Activated T-cell treated with anti-CD3 and anti-CD28 coated beads, Interleukin-2, amount 50 U/mL, for 72 hours (primary cell): ENCODE measurements at places on chromosomes 11 and 22. TPM values are rescaled to one million over a fixed set of nuclear protein-coding genes. Genes with fewer than 3 reads are reported as not detected.
A peak's percentile ranks its signal among the peaks of the same experiment; 100 is the strongest.

Gene CRACR2B
- total RNA-seq, result 5.5 TPM

Gene OR52H1
- total RNA-seq, result not detected

Gene RAPSN
- 0.77 TPM for total RNA-seq

Gene LGR4
- total RNA-seq, result 0.30 TPM

Gene ANKK1
- total RNA-seq, result 0.12 TPM

Gene MYEOV
- 0.67 TPM for total RNA-seq

Gene KCNK7
- 0.34 TPM for total RNA-seq

Gene SHANK2
- total RNA-seq, result 0.12 TPM

Gene MMP10
- total RNA-seq, result not detected

Gene SMIM35
- 0.36 TPM for total RNA-seq

Gene TRIM48
- not detected for total RNA-seq

- peaks cover 11% of the 10 kb centered on the region for H3K27me3 ChIP-seq
- no peak for DNase-seq
- H3K4me1 ChIP-seq, result no peaks in the 10 kb centered on the region
- no peaks in the 10 kb centered on the region for H3K36me3 ChIP-seq
- H3K4me3 ChIP-seq, result no peak overlapping the region
These were observed 6.5 kb downstream of the PANX2 start for GRCh38 chr22:50176850-50177536.

GRCh38 chr11:68546555-68546954 lies 86.0 kb downstream of the PPP6R3 start:
- no peaks in the 10 kb centered on the region for H3K27me3 ChIP-seq
- peaks cover 73% of the 10 kb centered on the region for H3K4me1 ChIP-seq
- H3K27ac ChIP-seq, result peak overlapping the region; percentile 77

DNA sequence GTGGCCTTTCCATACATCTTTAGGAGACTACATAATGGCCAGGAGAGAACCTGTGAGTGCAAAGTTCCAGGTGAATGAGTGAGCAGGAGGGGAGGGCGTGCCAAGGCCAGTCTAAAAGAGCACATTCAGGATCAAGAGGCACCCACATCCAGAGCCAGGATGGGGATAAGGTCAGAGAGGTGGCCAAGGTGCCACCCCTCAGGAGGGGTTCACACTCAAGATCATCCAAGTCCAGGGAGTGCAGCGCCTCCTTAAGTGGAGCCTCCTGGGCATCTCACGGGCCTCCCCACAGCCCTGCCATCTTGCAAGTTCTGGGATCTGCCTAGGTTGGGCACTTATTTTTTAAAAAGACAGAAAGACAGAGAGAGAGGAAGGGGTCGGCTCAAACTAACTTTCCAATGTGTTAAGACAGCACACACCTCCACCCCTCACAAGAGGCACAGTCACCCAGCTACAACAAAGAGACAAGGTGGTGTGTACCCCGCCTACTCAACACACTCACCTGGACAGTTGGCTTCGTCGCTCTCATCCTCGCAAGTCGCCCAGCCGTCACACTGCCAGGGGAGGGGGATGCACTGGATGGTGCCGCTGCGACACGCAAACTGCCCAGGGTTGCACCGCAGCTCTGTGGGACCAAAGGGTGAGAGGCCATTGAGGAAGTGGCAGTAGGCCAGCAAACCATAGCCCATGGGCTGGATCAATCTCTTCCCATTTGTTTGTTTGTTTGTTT lies 33.2 kb downstream of the DGCR2 start:
- no peak overlapping the region for H3K4me3 ChIP-seq
- H3K36me3 ChIP-seq, result no peaks in the 10 kb centered on the region
- H3K4me1 ChIP-seq, result peaks cover 6% of the 10 kb centered on the region
- no peak for DNase-seq
- H3K27ac ChIP-seq, result no peak overlapping the region

DNA sequence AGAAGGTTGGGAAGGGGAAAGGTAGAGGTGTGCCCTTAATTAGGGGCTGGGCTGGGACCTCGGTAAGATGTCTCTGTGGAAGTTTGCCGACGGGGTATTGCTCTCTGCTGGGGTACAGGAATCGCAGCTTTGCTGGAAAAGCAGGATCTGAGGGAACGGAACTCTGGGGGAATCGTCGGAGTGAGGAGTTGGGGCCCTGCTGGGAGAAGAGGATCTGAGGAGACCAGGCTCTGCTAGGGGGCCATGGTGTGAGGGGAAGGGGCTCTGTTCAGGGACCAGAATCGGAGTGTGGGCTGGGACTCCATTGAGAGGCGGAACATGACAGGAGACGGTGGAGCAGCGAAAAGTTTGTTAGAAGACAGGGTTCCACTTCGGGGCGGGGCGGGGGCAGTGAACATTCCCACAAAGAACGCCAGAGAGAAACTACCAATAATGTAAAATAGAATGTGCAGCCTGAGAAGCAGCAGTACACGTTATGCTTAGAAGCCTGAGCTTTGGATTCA lies 456 bp downstream of the AAMDC start:
- H3K27ac ChIP-seq, result peak overlapping the region; percentile 88
- H3K27me3 ChIP-seq, result no peaks in the 10 kb centered on the region
- peak; percentile 8 for DNase-seq
- H3K4me3 ChIP-seq, result peak overlapping the region; percentile 100

DNA sequence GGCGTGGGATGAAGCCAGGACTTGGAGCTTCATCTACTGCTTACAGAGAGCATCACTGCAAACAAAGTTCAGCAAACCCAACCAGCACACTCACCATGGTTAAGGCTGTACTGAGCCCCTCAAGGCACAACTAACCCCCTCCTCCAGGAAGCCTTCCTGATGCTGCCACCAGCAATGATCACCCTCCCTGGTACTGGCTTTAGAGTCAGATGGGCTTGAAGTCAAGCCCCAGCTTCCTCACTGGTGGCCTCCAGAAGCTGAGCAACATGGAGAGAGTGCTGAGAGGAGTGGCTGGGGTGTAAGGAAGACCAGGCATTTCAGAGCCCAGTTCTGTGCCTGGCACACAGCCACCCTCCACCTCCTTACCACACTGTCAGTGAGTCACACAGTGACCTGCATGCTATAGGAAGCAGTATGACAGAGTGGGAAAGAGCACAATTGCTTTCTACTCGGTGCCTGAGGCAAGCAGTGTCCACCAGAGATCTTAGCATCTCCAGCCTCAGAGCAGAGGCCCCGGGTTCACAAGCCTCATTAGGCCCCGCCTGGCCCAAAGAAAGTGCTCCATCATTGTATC lies 24.7 kb upstream of the BAIAP2L2 start:
- H3K36me3 ChIP-seq, result peaks cover 2% of the 10 kb centered on the region
- no peak overlapping the region for H3K4me3 ChIP-seq
- no peak overlapping the region for H3K27ac ChIP-seq
- DNase-seq, result no peak
- H3K27me3 ChIP-seq, result no peaks in the 10 kb centered on the region
- peaks cover 6% of the 10 kb centered on the region for H3K4me1 ChIP-seq

DNA sequence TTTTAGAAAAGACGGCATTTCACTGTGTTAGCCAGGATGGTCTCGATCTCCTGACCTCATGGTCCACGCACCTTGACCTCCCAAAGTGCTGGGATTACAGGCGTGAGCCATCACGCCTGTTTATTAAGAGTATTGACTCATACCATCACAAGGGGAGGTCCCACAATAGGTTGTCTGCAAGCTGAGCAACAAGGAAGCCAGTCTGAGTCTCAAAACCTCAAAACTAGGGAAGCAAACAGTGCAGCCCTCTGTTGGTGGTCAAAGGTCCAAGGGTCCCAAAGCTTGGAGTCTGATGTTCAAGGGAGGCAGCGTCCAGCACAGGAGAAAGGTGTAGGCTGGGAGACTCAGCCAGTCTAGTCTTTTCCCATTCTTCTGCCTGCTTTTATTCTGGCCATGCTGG lies 32.8 kb upstream of the LDLRAD3 start:
- no peak for DNase-seq
- H3K27ac ChIP-seq, result no peak overlapping the region

GRCh38 chr11:68186061-68186460 lies 27.0 kb downstream of the KMT5B start:
- peaks cover 8% of the 10 kb centered on the region for H3K4me1 ChIP-seq
- H3K27me3 ChIP-seq, result no peaks in the 10 kb centered on the region
- H3K4me3 ChIP-seq, result no peak overlapping the region
- no peak for DNase-seq
- H3K36me3 ChIP-seq, result no peaks in the 10 kb centered on the region

GRCh38 chr22:18068381-18068988 lies 9.3 kb upstream of the PEX26 start:
- no peaks in the 10 kb centered on the region for H3K36me3 ChIP-seq
- H3K27me3 ChIP-seq, result peaks cover 30% of the 10 kb centered on the region
- no peaks in the 10 kb centered on the region for H3K4me1 ChIP-seq
- no peak for DNase-seq
- H3K27ac ChIP-seq, result no peak overlapping the region

- DNase-seq, result no peak
- H3K4me1 ChIP-seq, result no peaks in the 10 kb centered on the region
- peaks cover 8% of the 10 kb centered on the region for H3K27me3 ChIP-seq
- H3K27ac ChIP-seq, result no peak overlapping the region
These were observed 65.5 kb upstream of the EMID1 start for GRCh38 chr22:29139965-29140782.

DNA sequence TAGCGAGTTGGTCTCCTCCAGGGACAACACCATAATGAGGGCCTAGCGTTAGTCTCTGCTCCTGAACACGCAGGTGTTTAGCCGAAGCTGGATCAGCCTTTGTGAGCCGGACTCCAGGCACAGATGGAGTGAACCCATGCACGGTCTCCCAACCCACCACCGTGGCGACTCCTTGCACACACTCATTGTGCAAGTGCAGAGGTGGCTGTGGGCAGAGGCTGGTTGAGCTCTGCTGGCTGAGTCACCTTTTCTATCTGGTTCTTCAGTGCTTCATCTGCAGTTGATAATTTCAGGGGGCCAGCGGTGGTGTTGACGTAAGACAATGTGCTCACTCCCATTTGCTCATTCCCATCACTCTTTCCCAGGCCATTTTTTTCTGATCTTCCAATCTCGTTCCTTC lies 72.1 kb upstream of the SLC22A12 start:
- no peak overlapping the region for H3K27ac ChIP-seq
- peaks cover 6% of the 10 kb centered on the region for H3K4me1 ChIP-seq
- no peak overlapping the region for H3K4me3 ChIP-seq

DNA sequence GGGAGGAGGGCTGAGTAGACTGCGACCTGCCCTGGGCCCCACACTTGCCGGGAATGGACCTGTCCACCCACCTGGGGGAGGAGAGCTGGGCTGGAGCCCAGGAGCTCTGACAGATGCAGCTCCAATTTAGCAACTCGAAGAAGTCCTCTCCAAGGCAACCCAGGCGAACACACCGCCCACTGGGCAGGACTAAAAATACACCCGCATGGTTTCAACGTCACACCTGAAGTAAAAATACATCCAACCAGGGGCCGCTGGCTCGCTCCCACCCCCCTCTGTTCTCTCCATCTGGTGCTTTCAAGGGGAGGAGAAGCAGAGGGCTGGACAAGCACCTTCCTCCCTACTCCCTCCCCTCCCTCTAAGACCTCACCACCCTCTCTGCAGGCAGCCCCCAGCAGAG lies 119.9 kb downstream of the FEZ1 start:
- H3K27ac ChIP-seq, result no peak overlapping the region
- H3K27me3 ChIP-seq, result peaks cover 43% of the 10 kb centered on the region
- no peaks in the 10 kb centered on the region for H3K36me3 ChIP-seq
- no peak overlapping the region for H3K4me3 ChIP-seq
- no peak for DNase-seq
- H3K4me1 ChIP-seq, result no peaks in the 10 kb centered on the region

- H3K36me3 ChIP-seq, result no peaks in the 10 kb centered on the region
- no peaks in the 10 kb centered on the region for H3K27me3 ChIP-seq
- H3K27ac ChIP-seq, result no peak overlapping the region
These were observed 40.4 kb upstream of the ADORA2A start for GRCh38 chr22:24386937-24387471.

DNA sequence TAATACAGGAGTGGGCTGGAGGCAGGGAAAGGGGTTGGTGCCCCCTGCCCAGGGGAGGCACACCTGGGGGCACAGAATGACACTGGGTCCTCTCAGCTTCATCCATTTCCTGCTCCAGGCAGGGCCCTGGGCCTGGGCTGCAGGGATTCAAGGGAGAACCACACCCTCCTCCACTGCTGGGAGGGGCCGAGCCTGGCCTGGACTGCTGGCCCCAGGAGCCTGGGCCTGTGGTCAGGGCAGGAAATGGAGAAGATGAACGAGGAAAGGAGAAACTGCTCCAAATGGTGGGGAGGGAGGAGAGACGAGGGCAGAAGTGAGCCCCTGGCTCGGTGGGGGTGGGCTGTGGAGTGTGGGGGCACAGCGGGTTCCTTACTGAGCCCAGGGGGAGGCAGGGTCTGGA lies 38.1 kb upstream of the KCNQ1OT1 start:
- no peak overlapping the region for H3K4me3 ChIP-seq
- no peaks in the 10 kb centered on the region for H3K36me3 ChIP-seq
- H3K27me3 ChIP-seq, result no peaks in the 10 kb centered on the region
- H3K4me1 ChIP-seq, result no peaks in the 10 kb centered on the region
- no peak overlapping the region for H3K27ac ChIP-seq

DNA sequence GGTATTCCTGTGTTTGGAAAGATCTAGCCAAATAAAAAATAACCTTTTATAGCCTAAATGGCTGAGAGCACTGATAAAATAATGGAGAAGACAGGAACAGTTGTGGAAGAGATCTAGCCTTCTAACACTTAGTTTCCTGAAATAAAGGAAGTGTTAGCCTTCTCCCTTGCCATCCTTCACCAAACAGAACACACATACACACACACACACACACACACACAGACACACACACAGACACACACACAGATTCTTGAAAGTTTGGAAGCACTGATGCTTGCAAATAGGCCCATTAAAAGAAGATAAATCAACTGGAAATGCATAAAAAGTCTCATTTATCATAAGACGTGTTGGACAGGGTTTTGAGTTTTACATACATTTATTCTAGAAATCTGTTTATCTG lies 37.5 kb downstream of the KIRREL3 start:
- H3K27me3 ChIP-seq, result peaks cover 31% of the 10 kb centered on the region
- DNase-seq, result no peak
- no peak overlapping the region for H3K4me3 ChIP-seq
- no peaks in the 10 kb centered on the region for H3K36me3 ChIP-seq

DNA sequence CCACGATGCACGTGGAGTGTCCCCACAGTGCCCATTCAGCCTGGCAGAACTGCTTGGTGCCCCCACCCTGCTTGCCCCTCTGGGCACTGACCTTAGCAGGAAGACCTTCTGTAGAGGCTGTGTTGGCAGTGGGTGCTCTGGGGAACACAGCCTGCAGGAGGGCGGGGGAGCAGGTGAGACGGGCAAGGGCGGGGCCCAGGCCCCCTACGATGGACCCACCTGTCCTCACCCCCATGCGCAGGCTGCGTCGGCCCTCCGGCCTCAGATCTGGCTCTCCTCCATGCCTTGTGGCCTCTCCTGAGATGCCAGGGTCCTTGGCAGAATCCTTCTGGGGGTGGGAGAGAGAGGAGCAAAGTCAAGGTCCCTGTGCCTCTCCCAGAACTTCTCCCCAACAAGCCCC lies 10.9 kb downstream of the CDC42BPG start:
- H3K36me3 ChIP-seq, result no peaks in the 10 kb centered on the region
- no peak overlapping the region for H3K27ac ChIP-seq
- DNase-seq, result no peak
- no peaks in the 10 kb centered on the region for H3K27me3 ChIP-seq
- H3K4me1 ChIP-seq, result no peaks in the 10 kb centered on the region
- H3K4me3 ChIP-seq, result no peak overlapping the region

GRCh38 chr11:60717956-60718355 lies 6.6 kb upstream of the MS4A18 start:
- DNase-seq, result peak; percentile 28
- no peaks in the 10 kb centered on the region for H3K4me1 ChIP-seq
- H3K36me3 ChIP-seq, result no peaks in the 10 kb centered on the region
- H3K27ac ChIP-seq, result no peak overlapping the region
- peak overlapping the region; percentile 14 for H3K4me3 ChIP-seq
